ENCODE measurements at places on chromosomes 3 and 15. TPM values are rescaled to one million over a fixed set of nuclear protein-coding genes. Genes with fewer than 3 reads are reported as not detected.

DNA sequence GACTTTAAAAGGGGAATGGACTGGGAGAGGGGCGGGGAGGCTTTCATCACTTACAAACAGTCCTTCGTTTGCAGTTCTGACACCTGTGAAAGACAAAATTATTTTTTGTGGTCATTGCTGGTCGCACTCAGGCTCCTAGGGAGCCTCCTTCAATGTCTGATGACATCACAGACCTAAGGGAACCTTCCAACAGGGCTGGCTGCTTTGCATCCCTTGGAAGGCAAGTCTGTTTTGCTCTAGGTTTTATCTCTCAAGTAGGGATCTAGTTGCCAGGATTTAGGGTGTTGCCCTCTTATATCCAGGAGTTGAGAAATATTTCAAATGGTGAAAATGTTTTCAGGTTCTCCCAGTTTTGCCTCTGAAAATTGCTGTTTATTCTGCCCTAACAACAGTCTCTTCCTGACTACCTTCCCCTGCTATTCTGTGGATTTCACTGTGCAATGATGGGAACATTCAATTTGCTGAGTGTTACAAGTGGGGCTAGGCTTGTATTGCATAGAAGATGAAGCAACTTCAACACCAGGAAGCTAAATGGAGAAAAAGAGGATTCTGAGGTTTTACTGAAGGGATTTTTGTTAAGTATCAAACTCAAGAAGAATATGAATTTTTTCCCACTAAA, 75.9 kb upstream of the ARRDC4 start:
- DNase-seq = no peak

GRCh38 chr15:58952751-58953150, 19.3 kb upstream of the SLTM start:
- DNase-seq = no peak

DNA sequence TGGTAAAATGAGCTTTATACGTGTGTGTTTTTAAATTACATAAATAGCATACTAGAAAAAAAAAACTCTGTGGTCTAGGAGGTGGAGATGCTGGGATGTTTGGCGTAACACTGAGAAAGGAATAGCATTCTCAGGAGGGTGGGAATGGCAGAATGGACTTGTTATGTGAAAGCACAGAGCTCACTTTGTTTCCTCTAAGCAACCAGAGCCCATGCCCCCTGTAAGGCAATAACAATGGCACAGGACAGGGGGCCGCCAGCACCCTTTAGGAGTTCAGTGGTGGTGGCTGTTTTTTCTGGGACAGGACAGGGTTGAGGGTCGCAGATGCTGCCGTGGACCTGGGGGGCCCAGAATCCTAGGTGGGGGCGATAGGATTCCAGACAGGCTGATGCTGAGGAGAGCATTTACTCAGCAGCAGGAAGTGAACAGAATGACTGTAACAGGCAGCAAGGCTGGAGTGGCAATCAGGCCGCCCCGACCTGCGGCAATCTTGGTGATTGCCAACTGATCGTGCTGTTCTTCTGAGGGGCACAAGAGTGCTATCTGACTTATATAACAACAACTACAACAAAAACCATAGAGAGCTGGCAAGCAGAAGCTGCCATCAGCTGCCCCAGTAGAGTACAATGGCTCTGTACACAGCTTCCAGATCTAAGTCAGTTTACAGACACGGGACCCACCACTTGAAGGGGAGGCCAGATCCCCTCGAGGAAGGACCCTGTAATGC, 160.4 kb downstream of the UACA start:
- DNase-seq = no peak

DNA sequence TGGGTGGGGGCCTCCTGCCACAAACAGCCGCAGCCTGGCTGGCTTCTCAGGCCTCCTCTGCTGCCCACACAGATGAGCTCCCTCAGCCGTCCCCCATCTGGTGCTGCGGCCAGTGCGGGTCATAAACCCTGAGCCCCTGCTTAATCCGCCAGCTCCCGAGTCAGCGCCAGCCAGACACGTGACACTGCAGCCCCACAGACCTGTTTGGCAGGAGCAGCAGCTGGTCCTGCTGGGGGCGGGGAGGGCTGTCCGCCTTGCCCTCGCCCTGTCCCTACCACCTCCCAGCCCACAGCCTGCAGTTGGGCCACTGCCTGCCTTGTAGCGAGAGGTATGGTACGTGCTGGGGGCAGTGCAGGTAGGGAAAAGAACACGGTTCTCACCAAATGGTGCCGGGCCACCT, 86.2 kb downstream of the IQSEC1 start:
- no peak for DNase-seq

GRCh38 chr15:71549091-71549490, 261.3 kb upstream of the NR2E3 start:
- DNase-seq = no peak

- no peak for DNase-seq
Observed at GRCh38 chr3:73762855-73763254, 138.1 kb upstream of the PDZRN3 start.

DNA sequence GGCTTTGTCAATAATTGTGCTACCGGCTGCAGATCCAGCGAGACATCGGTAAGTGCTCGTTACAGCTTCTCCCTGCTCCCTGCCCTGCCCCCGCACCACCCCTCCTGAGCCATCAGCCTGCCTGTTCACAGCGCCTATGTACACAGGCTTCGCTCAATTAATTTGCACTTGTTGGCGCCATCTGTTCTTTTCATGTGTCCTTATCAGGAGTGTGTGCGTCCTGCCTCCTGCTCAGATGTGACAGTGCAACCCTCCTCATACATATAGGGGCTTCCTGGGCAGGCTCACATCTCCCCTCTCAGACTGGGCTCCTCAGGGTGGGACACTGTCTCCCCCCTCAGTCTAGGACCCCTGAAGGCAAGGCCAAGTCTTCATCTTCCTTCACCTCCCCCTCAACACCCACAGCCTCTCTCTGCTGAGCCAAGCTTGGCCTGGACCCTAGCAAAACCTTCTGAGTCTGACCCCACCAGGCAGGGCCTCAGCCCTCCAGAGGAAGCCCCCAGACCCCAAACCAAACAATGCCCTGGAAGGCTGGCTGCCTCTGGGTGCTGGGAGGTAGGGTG, 54.9 kb downstream of the CYP11A1 start:
- no peak for DNase-seq

- no peak for DNase-seq
Observed at GRCh38 chr3:113450911-113451310, 9.6 kb upstream of the CFAP44 start.

DNA sequence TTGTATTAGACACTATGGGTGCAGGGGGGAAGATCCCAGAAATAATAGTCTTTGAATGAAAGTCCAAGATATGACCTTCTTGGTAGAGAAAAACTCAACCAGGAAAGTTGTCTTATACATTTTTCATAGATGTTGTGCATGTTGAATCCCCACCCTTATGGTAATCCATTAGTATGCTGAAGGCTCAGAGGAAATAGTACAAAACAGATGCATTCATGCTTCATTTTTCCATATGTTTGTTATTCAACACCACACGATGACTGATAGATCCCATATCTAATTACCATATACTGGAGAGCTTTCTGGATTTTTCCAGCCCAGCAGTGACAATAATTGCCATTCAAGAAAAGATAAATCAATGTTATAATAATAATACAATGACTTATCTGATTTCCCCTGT, 487.4 kb downstream of the FGF12 start:
- DNase-seq = no peak

DNA sequence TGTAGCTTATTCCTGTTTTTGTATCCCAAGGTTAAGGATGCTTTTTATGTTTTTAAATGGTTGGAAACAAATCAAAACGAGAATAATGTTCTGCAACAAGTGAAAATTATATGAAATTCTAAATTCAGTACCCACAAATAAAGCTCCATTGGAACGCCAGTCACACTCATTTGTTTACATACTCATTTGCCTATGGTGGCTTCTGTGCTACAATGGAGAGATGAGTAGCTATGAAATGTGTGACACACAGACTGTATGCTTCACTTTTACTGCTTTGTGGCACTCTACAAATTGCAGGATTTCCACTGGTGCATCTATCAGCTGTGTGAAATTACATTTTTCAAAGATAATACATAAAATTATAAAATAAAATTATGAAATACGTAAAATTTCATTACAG, 112.2 kb upstream of the TSPAN3 start:
- DNase-seq = no peak

DNA sequence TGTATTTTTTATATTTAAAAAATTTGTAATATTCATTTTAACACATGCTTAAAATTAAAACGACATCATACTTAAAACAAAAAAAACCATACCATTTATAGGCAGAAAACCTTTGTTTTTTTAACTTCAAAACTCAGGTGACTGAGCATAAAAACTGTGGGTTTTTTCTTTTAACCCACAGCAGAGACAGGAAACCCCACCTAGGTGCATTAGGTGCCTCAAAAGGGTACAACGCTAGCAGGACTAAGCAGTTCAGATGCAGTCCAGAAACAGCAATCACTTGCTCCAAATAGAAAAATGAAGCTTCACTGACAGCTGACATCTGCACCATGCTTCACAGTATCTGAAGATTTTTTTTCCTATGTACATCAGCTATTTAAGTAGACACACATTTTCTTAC, 52.3 kb downstream of the GLB1 start:
- DNase-seq = no peak

DNA sequence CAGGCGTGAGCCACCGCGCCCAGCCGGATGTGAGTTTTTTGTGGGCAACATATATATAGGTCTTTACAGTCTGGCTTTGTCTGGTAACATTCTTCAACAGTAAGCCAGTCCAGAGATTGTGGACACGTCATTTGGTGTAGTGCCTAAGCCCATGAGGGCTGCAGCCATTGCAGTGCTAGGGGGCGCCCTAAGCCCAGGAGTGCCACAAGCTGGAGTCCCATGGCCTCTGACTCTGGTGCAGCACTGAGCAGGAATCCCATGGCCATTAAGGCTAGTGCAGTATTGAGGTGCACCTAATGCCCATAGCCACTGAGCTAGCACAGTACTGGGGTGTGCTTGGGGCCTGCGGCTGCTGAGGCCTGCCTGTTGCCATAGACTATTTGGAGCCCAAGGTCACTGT, 136.4 kb upstream of the NDN start:
- DNase-seq = no peak

DNA sequence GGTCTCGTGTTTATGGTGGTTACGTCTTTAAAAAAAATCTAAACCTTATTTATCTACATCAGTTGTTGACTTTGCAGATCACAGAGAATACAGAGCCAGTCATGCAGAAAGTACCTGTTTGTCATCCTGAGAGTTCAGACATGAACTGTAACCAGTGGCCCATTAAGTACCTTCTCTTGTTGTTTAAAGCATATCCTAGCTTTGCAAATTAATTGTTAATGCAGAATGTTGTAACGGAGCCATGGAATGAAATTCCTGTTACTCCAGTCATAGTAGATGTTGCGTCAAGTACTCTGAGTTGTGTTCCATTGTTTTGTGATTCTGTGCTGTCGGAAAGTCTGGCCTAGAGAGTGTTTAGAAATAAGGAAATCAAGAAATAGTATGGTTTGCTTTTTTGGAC, 205.2 kb downstream of the RBMS3 start:
- DNase-seq = no peak

GRCh38 chr15:54605043-54605442, 591.7 kb downstream of the RSL24D1 start:
- DNase-seq = no peak

- DNase-seq = no peak
Observed at GRCh38 chr3:157475921-157476414, 27.2 kb downstream of the VEPH1 start.

GRCh38 chr3:52521881-52522650, 11.6 kb downstream of the NT5DC2 start:
- no peak for DNase-seq

DNA sequence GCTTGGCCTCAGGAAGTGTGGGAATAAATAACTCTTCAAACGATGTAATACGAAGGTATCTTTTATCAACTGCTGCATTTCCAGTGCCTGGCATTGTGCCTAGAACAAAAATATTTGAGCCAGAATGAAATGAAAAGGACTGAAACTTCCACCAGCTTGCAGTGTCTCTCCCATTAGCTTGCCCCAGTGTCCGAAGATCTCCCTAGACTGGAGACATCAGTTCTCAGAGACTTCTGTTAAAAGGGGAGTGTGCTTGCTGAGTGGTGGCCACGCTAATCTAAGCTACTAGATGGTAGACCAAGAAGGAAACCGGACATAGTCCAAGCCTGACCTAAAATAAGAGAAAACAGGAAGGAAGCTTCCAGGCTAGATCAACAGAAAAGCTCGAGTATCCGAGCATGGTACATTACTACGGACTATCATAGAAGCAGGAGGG, 28.6 kb downstream of the KCNAB1 start:
- DNase-seq = no peak

- DNase-seq = no peak
Observed at GRCh38 chr3:178194539-178194938, 341.7 kb upstream of the KCNMB2 start.

- DNase-seq = no peak
Observed at GRCh38 chr15:63917588-63918316, 84.0 kb upstream of the HERC1 start.

Gene MKRN3
- total RNA-seq = 0.24 TPM

Gene TUSC7
- total RNA-seq = not detected

Gene IFT57
- 63.8 TPM for total RNA-seq

Gene HDAC11
- 14.4 TPM for total RNA-seq

Gene AGBL1
- total RNA-seq = not detected

Gene GTPBP8
- total RNA-seq = 17.2 TPM

Gene LEKR1
- 4.1 TPM for total RNA-seq

Gene IGSF11
- total RNA-seq = 2.2 TPM

Gene CKMT1A
- 4.0 TPM for total RNA-seq

Gene ACVR2B
- total RNA-seq = 83.9 TPM
